ENCODE measurements at places on chromosomes 2 and 18. TPM values are rescaled to one million over a fixed set of nuclear protein-coding genes. Genes with fewer than 3 reads are reported as not detected.

- no peak for DNase-seq
Observed at GRCh38 chr2:221106241-221106640, 465.9 kb downstream of the EPHA4 start.

GRCh38 chr2:166088634-166089033 lies 39.2 kb downstream of the SCN1A start:
- no peak for DNase-seq

GRCh38 chr2:196723571-196723970 lies 75.9 kb downstream of the GTF3C3 start:
- DNase-seq: no peak

DNA sequence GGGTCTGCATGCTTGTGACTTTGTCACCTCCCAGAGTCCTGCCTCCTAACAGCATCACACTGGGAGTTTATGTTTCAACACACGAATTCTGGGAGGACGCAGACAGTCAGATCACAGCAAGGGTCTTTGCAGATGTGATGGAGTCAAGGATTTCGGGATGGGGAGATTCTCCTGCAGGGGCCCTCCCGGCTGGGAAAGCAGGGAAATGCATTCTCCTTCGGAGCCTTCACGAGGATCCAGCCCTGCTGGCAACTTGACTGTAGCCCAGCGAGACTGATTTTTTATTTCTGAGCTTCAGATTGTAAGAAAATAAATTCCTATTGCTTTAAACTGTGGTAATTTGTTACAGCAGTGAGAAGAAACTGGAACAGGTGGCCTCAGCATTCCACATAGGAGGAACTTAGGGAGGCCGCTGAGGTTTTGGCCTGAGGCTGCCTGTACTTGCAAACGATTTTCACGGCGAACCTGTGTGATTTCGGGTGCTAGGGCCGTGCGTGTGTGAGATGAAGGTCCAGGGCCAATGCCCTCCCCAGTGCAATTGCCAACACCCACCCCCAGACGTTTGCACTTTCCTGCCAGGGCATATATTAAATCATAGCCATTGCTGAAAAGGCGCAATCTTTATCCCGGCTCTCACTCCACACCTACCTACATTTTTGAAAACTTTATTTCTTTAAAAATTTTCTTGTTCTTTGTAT lies 79.8 kb downstream of the ASB1 start:
- DNase-seq: no peak

- no peak for DNase-seq
Observed at GRCh38 chr2:143440411-143441012, 311.3 kb downstream of the ARHGAP15 start.

The KCNJ13 gene
- not detected for total RNA-seq

The ZNF385B gene
- not detected for total RNA-seq

The PDCD1 gene
- total RNA-seq: not detected

The CTAGE1 gene
- not detected for total RNA-seq

The CDH20 gene
- not detected for total RNA-seq

Measured in HT-29 (cell line).